ENCODE measurements at places on chromosomes 1 and 21.

DNA sequence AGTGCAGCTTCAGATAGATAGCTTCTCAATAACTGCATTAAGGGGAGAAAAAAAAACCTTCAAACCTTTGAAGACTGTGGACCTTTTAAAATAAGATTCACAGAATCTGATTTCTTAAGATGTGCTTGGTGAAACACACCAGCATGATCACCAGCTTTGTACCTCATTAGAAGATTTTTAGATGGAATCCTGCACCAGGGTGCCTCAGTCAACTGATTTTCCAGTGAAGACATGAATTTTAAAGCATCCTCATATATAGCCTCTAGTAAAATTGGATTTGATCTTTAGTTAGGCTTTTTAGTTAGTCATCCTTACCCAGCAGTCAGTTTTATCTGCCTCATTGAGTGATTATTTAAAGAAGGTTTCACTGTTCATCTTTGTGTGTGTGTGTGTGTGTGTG is 208.6 kb upstream of the DEPDC1 start:
- DNase-seq, result no peak

DNA sequence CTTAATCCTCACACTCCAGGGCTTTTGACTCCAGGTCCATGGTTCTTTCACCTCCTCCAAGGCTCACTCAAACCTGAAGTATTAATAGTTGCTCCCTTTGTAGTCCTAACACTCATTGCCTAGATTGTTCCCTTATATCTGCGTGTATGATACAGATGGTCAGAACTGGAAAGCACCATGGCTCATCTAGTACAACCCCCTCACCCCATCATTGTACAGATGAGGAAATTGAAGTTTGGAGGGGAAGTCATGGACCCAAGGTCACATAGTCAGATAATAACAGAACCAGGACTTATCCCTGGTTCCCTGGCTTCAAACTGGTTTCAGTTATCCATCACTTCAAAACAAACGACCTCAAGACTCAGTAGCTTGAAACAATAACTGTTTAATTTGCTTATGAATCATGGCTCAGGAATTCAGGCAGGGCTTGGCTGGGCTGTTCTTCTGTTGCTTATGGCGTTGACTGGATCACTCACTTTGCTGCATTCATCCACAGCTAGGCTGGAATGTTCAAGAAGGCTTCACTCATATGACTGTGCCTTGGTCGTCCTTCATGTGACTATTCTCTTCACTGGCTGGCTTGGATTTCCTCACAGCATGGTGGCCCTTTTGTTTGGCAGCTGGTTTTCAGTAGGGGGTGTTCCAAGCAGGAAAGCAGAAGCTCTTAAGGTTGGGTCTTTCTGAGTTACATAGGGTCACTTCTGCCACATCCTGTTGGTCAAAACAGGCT is 5.0 kb downstream of the NOS1AP start:
- no peak for DNase-seq

- no peak for DNase-seq
Measured at GRCh38 chr1:54413295-54413694, 7.1 kb upstream of the SSBP3 start.

DNA sequence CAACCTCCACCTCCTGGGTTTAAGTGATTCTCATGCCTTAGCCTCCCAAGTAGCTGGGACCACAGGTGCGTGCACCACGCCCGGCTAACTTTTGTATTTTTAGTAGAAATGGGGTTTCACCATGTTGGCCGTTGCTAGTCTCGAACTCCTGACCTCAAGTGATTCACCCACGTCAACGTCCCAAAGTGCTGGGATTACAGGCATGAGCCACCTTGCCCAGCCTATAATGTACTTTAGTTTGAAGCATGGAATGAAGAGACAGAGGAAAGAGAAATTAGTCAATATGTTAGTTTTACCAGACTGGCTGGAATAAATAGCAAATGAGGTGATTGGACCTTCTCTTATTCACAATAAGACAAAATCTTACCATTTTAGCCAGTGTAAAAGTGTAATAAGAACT is 89.0 kb downstream of the GTF2B start:
- no peak for DNase-seq

DNA sequence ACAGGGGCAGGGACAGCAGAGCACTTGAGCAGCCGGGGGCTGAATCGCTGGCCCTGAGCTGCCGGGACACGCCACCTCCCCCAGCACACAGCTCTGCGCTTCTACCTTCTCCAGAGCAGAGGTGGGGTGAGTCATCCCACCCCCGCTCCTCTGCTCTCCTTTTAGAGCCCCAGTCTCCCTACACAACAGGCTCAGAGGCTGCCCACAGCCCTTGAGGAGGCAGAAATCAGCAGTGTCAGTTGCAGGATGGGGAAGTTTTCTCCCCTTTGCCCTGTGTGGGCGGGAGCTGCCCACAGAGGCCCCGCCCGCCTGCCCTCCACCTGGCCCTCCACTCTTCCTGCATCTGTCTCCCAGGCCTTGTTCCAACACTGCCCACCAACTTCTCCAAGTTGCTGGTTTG is 94.6 kb downstream of the STUM start:
- peak; percentile 95 for DNase-seq

- no peak for DNase-seq
Measured at GRCh38 chr21:26754853-26755252, 90.4 kb downstream of the ADAMTS1 start.

DNA sequence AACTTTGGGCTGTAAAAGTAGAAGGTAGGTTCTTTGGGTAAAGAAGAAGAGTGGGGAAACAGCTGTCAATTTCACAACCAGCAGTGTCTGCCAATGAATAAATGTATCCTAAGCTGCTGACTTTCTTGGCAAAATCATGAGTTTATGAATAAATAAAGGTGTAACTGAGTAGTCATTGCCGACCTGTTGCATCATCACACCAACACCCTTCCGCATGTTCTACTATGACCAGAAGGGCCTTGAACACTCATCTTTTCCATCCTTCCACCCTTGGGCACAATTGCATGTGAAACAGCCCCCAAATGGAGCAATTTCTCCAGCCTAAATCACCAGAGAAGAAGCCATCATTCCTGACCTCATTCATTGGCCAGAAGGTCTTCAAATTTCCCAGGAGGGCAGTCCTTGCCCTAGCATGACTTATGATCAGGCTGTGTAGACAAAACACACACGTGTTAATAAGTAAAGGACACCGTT is 31.2 kb upstream of the QSOX1 start:
- DNase-seq, result no peak

DNA sequence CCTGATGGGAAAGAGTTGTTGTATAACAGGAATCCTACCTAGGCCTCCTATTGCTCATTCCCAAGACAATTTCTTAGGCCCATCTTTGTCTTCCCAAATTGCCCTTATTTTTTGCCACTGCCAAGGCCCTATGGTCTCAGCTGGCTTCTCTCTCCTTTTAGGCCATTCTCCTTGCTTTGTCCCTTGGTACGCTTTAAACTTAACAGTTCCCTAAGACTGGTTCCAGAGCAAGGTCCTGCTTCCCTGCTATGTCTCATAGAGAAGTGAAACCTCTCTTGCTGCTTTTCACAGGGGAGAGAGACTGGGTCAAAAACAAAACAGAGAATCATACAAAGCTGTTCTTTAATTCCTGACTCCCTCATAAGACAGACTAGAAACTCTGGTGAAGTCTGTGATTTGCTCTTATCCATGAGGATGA is 77.1 kb downstream of the XCL2 start:
- DNase-seq, result no peak

GRCh38 chr1:53678938-53679825 is 59.8 kb downstream of the GLIS1 start:
- DNase-seq, result no peak

GRCh38 chr1:53343831-53344668 is 16.2 kb upstream of the LRP8 start:
- DNase-seq, result no peak

DNA sequence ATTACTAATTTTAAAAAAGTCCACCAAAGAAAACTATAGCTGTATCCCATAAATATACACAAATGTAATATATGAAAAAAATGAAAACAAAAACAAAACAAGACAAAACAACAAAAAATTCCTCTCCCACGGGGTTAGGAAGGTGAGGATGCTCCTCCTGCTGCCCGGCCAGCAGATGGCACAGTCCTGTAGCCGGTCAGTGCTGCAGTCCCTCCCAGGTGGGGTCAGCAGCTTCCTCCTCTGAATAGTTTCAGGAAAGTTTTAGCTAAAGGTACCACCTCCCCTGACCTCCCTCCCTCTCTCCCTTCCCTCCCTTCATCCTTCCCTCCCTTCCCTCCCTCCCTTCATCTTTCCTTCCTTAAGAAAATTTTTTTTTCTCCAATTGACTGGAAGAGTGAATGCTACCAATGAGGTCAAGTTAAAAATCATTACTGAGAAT is 67.8 kb upstream of the BCL10 start:
- peak; percentile 72 for DNase-seq

DNA sequence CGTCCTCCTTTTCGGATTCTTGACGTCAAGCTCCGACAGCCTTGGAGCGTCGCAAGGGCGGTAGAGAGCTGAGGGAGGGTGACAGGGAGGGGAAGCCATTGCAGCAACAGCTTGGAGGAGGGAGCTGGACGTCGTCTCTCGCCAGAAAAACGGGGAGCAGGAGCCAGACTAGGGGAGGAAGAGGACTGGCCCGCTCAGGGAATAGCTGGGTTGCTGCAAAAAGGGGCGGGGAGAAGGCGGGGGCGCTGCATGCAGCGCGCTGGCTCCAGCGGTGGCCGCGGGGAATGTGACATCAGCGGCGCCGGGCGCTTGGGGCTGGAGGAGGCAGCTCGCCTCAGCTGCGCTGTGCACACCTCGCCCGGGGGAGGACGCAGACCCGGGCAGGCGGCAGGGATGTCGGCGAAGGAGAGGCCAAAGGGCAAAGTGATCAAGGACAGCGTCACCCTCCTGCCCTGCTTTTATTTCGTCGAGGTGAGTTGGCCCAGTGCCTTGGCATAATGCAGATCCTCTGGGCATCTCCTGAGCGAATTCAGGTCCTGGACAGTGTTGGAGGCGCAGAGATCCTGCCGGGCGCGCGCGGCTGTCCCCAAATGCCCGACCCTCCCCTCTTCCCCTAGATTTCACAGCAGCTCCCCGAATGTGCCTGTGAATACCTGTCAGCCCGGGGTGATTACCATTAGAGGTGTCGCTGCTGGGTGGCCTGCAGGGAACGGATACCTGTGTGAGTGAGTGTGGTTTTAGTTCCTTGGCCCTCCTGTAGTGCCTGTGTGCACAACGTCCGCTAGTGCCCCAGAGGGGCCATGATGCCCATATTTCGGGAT is at the start of gene PLPPR4:
Gene PLPPR4 (plus strand): TSS at position 292 of the 821 bp plus-strand sequence. CDS start 102 bp downstream, at position 394.
- peak; percentile 72 for DNase-seq

DNA sequence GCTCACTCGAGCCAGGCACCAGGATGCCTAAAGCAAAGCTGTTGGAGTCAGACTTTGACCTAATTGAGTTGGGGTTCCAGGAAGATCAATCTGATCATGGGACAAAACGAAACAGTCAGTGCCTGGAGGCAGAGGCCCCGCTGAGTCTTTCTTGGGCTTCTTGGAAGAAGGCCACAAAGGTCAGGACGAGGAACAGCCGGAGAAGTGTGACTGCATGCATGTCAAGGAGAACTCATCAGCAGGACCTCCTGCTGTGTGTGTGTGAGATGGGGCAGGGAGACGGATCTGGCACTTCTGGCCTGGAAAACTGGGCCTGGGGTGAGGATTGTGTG is 190.8 kb downstream of the CAMTA1 start:
- no peak for DNase-seq

DNA sequence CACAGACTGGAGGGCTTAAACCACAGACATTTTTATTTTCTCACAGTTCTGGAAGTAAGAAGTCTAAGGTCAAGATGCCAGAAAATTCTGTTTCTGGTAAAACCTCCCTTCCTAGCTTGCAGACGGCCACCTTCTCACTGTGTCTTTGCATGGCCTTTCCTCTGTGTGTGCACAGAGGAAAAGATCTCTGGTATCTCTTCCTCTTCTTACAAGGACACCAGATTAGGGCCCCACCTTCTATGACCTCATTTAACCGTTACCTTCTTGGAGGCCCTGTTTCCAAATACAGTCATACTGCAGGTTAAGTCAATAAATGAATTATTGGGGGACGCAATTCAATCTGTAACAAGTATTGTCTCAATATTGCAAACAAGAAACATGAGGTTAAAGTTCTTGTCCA is 63.0 kb upstream of the PRDX6 start:
- DNase-seq, result no peak

DNA sequence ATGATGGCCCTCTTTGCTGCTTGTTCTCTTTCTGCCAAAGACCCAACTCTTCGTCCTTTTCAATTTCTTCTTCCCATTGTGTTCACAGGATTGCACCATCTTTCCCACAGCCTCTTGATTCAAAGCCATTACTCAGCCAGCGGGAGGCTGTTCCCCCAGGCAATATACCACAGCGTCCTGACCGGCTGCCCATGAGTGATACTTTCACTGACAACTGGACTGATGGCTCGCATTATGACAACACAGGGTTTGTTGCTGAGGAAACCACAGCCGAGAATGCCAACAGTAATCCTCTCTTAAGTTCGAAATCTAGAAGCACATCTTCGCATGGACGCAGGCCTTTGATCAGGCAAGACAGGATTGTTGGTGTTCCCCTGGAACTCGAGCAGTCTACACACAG is 167.4 kb downstream of the LRRC40 start:
- DNase-seq, result no peak

GRCh38 chr21:42002421-42002958 is 7.7 kb downstream of the ZBTB21 start:
- peak; percentile 21 for DNase-seq

GRCh38 chr21:44708213-44708865 is 3.0 kb downstream of the TSPEAR start:
- DNase-seq, result no peak

DNA sequence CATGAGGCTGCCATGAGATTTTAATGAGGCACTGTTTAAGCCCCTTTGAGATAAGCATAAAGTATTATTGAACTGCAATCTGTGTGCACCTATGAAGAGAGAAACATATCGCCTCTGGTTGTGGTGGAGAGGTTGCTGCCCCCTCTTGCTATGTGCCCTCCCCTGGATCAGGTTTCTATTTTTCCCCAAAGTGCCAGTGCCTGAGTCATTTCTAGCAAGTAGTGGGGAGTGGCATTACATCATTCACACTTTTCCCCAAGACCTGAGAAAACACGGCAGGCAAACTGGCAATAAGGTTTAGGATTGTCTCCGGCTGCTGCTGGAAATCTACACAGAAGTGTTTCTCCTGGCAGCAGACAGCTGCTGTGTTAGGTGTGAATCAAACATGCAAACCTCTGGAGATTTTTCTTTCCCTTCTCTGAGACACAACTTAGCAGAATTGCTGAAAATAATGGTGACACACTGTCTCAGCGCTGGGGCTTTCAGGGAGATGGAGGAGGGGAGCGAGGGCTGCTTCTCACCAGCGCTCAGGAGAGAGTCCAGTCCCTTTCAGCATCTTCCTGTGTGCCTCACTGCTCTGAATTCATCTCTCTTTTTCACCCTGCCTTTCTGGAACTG is 13.7 kb upstream of the RGS16 start:
- DNase-seq, result peak; percentile 66

GRCh38 chr1:112902221-112902620 is 53.8 kb downstream of the SLC16A1 start:
- DNase-seq, result no peak

GRCh38 chr1:93818570-93818959 is 60.4 kb downstream of the DNTTIP2 start:
- no peak for DNase-seq

DNA sequence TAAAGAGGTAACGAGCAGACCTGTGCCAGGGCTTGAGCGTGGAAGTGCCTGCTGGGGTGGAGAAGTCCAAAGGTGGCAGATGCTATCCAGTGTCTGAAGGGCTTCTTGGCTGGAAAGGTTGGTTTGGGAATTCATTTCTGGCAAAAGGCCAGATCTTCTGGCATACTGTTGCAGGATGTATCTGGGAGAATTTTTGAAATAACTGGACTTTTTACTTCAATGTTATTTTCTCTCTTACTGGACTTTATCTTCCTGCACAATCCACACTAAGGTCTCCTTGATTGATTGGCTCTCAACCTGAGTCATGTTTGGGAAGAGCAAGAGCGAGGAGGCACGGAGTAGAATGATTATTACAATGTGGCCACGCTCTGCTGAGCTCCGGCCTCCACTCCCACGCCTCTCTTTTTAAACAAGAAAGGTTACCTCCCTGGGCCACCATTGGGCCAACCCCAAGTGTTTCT is 278.4 kb downstream of the TM2D1 start:
- DNase-seq, result no peak

Data from urothelium cell line (cell line).